Stimulated activated CD8-positive, alpha-beta memory T cell treated with anti-CD3 and anti-CD28 coated beads, Interleukin-4, amount 100 ng/mL, for 48 hours (primary cell): ENCODE measurements at places on chromosomes 12 and 14.

GRCh38 chr12:74415633-74416032 is 122.0 kb upstream of the ATXN7L3B start:
- no peak for DNase-seq

DNA sequence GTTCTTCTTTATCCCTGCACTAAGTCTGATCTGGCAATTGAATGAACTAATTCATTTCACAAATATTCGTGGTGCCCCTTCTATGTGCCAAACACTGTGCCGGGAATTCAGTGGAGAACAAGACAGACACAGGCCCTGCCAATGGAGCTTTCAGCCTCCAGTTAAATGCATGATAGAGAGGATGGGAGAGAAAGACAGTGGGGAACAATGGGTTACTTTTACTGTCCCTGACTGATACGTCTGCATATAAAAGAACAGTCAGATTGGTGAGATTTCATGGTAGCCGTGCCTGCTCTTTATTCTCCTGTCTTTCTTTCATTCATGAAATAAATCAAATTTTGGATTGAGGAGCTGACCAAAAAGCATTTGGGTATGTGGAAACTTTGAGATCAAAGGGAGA is 78.5 kb downstream of the TMEM117 start:
- no peak for DNase-seq

DNA sequence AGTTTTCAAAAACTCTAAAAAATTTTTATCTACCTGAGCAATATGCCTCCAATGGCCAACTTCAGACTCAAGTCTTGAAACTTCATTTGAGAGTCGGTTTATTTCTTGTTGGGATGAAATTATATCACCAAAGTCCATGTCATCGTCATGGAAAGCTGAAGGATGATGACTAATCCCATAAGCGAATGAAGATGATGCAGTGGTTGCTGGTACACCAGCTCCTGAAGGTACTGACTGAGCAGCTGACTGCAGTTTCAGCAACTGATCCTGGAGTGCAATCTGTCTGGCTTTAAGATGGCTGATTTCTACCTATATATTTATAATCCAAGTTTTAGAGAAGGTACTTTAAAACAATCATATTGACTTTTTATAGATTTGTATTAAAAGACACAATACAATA is 18.3 kb downstream of the TRIP11 start:
- no peak for DNase-seq

DNA sequence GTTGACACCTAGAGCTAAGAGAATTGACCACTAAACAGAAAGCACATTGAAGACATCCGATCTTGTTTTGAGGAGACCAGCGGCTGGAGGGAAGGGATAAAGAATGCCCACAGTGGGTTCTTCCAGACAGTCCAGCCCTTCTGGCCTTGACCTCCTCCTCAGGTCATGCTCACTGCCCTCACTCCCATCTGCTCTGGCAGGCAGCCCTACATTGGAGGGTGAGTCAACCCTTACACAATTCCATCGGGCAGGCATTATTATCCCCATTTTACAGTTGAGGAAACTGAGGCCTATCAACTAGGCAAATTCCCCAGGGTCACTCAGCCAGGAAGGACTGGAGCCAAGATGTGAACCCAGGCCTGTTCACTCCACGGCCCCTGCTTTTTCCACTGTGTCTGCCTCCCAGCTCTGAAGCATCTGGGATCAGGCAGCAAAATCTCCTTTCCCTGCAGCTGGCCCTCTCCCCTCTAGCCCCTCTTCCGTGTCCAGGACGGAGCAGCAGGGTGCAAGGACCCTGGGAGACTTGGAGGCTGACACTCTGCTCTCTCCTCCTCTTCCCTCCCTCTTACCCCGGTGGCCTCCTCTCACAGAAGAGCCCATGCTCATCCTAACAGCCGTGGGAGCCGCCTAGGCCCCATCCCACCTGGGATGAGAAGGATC is 5.3 kb downstream of the SCNN1A start:
- DNase-seq, result no peak

DNA sequence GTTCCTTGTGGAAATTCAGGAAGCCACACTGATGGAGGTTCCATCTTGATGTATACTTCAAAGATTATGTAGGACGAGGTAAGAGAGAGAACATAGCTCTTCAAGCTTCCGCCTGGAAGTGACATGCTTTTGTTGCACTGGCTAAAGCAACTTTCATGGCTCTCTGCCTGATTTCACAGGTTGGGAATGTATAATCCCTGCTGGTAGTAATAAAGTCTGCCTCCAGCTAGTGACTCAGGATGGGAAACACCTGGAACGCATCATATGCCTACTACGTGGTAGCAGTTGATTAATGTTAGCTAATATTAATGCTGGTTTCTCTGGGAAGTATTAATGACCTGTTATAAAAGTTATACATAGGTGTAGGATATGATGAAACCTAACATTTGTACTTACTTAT is 71.1 kb downstream of the PELI2 start:
- no peak for DNase-seq
